ENCODE measurements at places on chromosomes 7 and 10.

- DNase-seq, result no peak
Observed at GRCh38 chr7:32390210-32390609, 100.0 kb downstream of the LSM5 start.

DNA sequence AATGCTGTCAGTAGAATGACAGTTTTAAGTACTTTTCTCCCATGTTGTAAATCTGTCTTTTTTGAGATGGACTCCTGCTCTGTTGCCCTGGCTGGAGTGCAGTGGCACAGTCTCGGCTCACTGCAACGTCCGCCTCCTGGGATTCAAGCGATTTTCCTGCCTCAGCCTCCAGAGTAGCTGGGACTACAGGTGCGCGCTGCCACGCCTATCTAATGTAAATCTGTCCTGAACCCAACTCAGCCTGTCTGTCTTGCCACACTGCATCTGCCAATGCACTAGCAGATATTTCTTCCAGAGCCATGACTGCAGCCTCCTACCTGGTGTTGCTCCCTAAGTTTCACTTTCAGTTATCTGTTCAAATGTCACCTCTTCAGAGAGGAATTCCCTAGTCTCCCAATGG lies 264.1 kb downstream of the PHF14 start:
- DNase-seq, result no peak

GRCh38 chr10:4162571-4163286 lies 377.7 kb upstream of the KLF6 start:
- no peak for DNase-seq

GRCh38 chr10:75110006-75110632 lies 1.3 kb upstream of the SAMD8 start:
- no peak for DNase-seq

DNA sequence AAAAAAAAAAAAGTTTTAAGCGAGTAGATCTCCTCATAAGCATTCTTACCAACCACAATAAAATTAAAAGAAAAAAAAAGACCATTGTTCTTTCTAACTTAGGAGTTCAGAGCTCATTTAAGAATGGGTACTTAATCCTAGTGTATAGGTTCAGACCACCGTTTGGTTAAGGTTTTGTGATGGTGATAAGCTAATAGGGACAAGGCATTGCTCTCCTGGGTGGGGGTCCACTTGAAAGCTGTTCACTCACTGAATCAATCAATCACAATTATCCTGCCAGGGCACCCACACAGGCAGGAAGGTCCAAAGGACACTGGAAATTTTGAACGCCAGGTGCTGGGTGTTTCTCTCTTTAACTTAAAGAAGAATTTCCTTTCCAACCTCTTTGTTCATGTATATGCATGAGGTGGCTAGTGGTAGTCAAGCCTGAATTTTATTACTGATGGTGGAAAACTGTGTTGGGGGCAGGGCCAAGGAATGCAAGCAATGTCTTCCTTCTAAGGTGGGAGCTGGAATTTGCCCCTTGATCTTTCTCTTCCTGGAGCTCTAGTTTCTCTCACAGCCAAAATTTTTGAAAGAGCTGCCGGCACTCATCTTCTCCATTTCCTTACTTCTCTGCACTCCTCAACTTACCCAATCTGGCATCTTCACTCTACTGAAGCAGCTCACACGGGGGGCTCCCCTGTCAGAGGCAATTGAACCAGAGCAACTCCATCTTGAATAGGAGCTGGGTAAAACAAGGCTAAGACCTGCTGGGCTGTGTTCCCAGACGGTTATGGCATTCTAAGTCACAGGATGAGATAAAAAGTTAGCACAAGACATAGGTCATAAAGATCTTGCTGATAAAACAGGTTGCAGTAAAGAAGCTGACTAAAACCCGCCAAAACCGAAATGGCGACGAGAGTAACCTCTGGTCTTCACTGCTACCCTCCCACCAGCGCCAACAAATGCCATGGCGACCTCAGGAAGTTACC lies 7.5 kb upstream of the FAM131B start:
- no peak for DNase-seq

Measured in GOT3 (cell line).